ENCODE measurements at places on chromosomes 12 and 14.
A peak's percentile ranks its signal among the peaks of the same experiment; 100 is the strongest.

DNA sequence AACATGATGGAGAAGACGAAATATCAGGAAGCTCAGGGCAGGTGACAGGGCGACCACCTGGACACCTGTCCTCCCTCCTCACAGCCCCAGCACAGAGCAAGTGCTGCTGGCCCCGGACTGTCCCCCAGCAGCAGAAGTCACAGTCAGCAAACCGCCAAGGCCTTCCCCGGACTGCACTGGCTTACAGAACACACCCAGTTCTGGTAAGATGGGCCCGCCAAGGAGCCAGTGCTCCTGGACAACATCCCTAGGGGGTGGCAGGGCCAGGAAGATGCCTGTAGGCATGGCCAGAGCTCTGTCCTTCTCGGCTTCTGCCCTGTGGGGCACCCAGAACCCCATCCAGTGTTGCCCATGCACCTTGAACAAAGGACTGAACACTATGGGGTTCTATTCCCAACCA is 77.9 kb downstream of the BCL11B start:
- no peak for DNase-seq

DNA sequence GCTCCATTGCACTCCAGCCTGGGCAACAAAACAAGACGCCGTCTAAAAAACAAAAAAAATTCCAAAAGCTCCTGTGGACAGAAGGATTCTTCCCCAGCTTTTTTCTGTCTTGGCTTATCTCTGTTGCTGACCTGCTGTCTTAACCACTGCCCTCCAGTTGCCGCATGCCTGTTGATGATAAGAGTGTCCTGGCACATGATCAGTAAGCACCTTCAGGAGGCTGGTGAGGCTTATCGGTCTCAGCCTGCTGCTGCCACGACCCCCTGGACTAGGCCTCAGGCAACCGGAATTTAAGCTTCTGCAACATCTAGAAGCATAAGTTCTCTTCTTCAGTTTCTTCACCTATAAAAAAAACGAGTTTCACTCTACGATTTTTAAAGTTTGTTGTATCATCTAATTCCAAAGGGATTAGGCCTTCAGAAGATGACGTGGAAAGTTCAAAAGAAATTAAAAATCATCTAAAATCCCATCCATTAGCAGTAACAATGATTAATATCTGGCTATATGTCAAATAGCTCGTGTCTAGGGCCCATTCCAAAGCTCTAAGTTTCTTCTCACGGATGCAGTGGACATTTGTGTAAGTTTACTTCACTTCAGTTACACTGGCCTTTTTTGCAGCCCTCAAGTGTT is 46.4 kb downstream of the RESF1 start:
- no peak for DNase-seq

DNA sequence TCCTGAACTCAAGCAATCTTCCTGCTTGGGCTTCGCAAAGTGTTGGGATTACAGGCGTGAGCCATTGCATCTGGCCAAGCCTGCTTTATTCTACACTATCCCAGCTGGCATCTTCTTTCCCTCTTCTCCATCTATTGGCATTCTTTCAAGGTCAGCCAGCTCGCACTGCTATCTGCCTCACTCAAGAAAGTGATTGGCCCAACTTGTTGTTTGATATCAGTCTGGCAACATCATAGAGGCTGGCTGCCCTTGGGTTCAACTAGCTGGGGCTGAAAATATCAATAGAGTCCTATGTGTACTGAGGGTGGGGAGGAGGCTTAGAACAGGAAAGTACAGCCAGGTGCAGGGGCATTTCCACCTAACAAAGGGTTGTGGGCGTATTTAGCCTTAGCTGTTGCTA is 17.1 kb downstream of the GMFB start:
- no peak for DNase-seq

GRCh38 chr12:124169577-124170284 is 125.2 kb upstream of the RFLNA start:
- no peak for DNase-seq

DNA sequence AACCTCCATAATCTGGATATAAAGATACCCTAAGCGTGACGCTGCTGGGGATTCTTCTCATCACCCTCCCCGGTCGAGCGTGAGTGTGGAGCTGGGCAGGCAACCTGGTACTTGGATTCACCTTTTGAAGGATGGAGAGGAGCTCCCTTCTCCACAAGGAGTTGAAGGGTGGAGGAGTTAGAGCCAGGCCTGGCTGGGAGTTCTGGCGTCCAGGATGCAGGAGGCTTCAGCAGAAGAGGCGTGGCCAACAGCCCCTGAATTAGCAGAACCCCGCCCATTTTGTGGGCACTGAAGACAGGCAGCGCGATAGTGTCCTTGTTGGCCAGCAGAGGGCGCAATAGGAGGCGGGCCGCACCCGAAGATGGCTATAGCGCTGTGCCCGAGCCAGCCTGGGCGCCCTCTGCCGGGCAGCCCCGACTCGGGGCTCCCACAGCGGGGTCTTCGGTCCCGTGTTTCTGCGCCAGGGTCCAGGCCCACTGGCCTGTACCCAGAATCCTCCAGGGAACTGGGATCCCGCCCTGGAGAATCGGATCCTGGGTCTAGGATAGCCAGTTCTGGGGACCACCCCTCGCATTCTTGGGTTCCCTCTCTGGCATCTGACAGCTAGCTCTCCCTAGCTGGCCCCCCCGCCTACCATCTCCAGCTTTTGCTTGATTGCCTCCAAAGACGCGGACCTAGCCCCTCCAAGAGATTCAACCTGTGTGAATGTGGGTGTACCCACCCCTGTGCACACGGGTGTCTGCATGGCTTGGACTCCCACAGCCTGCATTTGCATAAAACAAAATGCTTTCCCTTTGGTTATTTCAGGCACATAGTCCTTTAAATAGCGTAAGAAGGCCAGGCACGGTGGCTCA is 26.0 kb upstream of the SMUG1 start:
- DNase-seq: peak; percentile 89

DNA sequence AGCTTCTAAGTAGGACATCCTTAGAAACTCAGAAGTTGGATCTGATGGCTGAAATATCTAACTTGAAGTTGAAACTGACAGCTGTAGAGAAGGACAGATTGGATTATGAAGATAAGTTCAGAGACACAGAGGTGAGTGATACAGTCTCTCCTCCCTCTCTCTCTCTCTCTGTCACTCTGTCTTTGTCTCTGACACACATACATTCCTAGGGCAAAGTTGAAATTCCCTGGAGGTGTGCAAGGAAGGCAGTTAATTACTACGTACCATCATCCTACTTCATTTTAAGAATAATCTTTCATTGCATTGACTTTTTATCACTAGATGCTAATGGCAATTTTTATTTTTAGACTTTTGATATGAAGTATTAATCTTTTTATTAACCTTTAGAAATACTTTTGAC is 46.2 kb upstream of the REP15 start:
- DNase-seq: no peak

GRCh38 chr12:2642896-2643425 is 151.8 kb upstream of the FKBP4 start:
- DNase-seq: no peak

DNA sequence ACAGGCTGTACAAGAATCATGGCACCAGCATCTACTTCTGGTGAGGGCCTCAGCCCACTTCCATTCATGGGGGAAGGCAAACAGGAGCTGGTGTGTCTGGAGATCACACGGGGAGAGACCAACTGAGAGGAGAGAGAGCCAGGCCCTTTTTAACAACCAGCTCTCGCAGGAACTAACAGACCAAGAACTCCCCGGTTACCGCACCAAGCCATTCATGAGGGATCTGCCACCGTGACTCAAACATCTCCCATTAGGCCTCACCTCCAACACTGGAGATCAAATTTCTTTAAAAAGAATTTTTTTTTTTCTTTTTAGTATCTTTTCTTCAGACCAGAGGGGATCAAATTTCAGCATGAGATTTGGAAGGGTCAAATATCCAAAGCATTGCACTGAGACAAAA is 16.7 kb upstream of the AQP2 start:
- no peak for DNase-seq

- peak; percentile 22 for DNase-seq
Measured at GRCh38 chr12:98698603-98699463, 53.7 kb downstream of the APAF1 start.

GRCh38 chr14:97306133-97306759 is 509.1 kb downstream of the VRK1 start:
- DNase-seq: no peak

DNA sequence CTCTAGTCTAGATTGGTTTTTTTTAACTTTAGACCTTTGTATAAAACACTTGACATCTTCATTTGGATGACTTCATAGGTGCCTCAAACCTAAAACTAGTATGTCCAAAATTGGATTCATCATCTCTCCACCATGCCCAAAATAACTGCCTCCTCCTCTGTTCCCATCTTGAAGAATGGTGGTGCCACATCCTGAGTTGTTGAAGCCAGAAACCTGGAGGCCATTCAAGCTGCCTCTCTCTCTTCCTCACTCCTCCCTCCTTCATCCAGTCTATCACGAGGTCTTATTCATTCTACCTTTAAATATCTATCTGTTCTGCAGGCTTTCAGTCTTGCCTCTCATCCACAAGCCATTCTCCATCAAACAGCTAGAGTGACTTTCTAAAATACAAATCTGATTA is 26.5 kb upstream of the USP44 start:
- DNase-seq: no peak

DNA sequence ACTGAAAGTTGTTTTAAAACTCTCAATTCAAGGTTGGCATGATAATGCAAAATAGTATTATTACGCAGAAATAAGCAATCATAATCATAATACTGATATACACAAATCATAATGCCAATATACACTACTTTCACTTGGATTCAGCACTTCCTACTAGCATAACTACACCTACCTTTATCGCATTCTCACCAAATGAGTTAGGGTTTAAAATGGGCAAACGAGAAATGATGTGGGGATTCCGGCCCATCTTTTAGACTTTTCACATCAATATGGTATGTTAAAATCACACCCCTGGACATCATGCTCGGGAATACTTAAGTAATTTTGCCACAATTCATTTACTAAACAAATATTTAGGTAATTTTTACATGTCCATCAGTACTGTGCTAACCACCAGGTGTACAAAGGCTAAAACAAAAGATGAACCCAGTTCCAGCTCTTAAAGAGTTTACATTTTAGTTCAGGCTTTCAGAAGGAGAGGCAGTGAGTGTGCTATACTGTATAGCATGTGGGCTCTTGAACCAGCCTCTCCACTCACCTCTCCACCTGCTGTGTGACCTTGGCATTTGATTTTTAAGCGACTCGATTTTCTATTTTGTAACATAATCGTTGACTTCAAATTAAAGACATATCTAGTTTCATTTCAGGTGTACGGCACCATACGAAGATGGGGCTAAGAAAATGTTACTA is 1.1 kb upstream of the USP15 start:
- no peak for DNase-seq

- no peak for DNase-seq
Measured at GRCh38 chr14:83757916-83758315, 1772.0 kb upstream of the FLRT2 start.

GRCh38 chr12:27998658-27999057 is 26.1 kb upstream of the PTHLH start:
- no peak for DNase-seq

DNA sequence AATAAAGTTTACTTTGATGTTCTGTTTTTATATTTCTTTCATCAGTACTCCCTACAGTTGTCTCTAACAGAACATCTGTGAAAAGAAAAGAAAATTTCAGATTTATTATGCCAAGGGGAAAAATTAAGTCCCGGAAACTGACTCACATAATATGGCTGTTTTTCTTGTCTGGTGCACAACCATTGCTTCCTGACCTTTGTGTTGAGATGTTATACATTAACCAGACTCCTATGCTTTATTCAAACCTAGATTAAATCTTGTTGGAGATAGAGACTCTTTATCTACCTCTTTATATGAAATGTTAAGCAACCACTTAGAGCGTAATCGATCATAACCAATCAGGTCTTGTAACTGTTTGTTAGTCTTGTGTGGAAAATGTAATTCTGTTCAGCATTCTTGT is 37.6 kb upstream of the BICD1 start:
- DNase-seq: no peak

DNA sequence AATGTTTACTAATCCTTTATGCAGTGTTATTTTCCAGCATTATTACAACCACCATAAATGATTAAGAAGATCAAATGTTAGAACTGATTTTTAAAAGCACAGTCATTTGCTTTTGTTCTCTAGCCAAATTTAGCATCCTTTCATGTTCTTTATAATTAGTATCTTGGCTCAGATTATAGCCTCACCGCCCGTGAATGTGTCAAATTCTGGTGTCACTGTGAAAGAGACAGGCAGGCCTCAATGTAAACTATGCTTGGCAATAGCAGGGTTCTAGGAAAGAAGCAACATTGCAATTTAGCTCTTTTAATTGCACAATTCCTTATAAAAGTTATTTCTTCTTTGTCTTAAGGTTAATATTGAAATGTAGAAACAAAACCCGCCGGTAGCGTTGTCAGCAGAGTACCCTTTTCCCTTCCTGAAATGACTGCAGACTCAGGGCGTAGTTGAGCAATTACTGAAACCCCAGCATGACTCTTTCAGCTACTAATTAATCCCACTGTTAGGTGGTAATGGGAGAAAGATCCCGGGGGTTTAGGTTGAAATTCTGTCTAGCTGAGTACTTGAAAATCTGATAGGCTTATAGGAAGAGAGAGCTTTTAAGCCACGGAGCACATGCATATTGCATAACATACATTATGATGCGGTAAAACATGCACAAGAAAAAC is 1600.5 kb upstream of the SEL1L start:
- no peak for DNase-seq

DNA sequence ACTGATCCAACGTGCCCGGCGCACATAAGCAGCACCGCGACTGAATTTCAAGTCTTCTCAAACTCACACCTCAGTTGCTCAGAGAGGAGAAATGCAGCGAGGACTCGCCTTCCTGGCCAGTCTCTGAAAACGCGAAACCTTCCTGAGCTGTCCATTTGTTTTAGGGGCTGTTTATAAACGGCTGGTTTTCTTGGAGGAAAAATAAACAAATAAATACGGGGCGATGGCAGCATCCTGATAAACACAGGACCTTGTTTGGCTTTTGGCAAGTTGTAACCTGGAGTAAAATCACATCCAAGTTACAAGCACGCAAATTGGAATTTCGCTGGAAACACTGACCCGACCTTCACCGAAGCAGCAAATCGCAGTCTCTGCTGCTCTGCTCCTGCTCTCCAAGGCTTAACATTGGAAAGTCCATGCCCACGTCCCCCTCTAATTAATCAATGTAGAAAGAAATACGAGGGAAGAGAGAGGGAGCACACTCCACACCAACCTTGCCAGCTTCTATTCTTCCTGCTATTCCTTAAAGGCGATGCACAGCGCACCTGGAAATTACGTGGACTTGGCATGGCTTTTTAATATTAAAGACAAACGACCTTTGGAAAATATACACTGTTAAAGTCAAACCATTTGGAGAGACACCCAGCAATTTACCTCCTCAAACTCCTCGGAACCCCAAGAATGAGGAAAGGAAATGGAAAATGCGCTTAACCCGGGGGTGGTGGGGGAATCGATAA is 248.8 kb downstream of the APAF1 start:
- DNase-seq: no peak

Measured in activated T-cell treated with anti-CD3 and anti-CD28 coated beads for 24 hours (primary cell).